ENCODE measurements at places on chromosomes 1 and 21. TPM values are rescaled to one million over a fixed set of nuclear protein-coding genes. Genes with fewer than 3 reads are reported as not detected.

Gene PODN
- not detected for total RNA-seq

Gene SEC22B
- 24.9 TPM for total RNA-seq

Gene NRDC
- 143 TPM for total RNA-seq

Gene CLCNKA
- total RNA-seq: not detected

Gene GBP7
- 0.20 TPM for total RNA-seq

DNA sequence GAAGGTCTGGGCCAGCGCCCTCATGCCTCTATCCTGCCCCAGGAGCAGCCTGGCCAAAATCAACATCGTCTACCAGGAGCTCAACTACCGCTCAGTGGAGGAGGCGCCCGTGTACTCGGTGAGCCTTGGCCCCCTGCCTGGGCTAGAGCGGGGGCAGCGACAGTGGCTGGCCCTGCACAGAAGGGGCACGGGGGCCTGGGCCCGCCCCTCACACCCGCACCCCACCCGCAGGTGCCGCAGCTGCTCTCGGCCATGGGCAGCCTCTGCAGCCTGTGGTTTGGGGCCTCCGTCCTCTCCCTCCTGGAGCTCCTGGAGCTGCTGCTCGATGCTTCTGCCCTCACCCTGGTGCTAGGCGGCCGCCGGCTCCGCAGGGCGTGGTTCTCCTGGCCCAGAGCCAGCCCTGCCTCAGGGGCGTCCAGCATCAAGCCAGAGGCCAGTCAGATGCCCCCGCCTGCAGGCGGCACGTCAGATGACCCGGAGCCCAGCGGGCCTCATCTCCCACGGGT is 10.8 kb downstream of the SCNN1D start:
- no peaks in the 10 kb centered on the region for H3K27me3 ChIP-seq
- H3K27ac ChIP-seq: no peak overlapping the region
- no peaks in the 10 kb centered on the region for H3K4me1 ChIP-seq
- H3K36me3 ChIP-seq: no peaks in the 10 kb centered on the region

DNA sequence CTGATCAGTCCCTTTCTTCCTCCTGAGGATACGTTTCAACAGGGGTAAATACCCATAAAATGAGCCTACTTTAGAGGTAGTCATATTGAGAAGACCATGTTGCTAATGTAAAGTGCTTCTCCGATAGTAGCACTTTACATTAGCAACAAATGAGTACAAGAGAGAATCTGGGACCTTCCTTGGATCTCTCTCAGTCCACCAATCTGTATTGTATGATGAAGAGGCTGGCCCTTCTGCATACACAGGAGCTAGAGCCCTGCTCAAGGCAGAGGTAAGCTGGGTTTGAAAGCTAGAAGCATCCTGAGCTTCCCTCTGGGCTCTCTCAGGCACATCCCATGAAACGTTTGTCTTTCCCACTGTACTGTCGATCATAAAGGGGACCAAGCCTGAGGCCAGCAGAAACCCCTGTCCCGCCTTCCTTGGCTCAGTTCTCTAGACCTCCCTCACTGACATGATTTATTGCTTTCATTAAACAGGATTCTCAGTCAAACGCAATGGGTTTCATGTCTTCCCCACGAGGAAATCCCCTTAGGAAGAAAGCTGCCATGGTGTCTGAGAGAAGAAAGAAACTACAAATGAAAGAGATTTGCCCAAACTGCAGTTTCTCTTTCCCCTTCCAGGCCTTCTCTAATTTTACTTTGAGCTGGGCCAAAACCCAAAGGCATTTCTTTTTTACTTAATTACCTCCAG is 62.8 kb upstream of the BCAR3 start:
- H3K27me3 ChIP-seq: no peaks in the 10 kb centered on the region
- H3K4me3 ChIP-seq: no peak overlapping the region
- no peaks in the 10 kb centered on the region for H3K36me3 ChIP-seq
- no peaks in the 10 kb centered on the region for H3K4me1 ChIP-seq

DNA sequence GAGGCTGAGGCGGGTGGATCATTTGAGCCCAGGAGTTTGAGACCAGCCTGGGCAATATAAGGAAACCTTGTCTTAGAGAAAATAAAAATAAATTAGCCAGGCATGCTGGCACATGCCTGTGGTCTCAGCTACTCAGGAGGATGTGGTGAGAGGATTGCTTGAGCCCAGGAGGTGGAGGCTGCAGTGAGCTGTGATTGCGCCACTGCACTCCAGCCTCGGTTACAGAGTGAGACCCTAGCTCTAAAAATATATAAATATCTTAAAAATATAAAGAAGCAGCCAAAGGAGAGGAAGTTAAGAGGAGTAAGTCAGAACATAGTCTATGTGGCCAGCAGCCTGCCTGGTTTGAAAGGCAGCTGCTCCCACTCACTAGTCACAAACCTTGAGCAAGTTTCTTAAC is 4.5 kb upstream of the IL10RB start:
- peaks cover 36% of the 10 kb centered on the region for H3K4me1 ChIP-seq
- peaks cover 51% of the 10 kb centered on the region for H3K36me3 ChIP-seq
- peak; percentile 69 for DNase-seq
- peak overlapping the region; percentile 60 for H3K27ac ChIP-seq
- H3K27me3 ChIP-seq: no peaks in the 10 kb centered on the region

DNA sequence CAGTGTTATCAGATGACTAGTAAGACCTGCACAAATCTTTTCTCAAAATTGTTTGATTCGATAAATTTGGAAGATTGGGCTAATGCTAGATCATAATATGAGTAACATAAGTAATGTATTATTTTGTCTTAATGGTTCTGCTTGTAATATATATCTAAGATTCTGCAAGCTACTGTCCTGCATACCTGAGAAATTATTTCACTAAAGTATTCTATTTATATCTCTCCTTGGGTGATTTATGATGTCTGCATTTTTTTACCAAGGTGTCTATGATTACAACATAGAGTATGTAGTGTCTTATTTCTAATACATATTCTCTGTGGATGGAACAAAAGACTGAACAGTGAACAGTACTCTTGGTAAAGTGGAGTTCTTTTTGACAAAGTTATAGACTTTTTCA is 166.6 kb downstream of the CLEC20A start:
- no peak overlapping the region for H3K4me3 ChIP-seq
- H3K36me3 ChIP-seq: no peaks in the 10 kb centered on the region
- H3K27ac ChIP-seq: no peak overlapping the region
- DNase-seq: no peak

GRCh38 chr21:8997011-8997440 is 1524.4 kb upstream of the TPTE start:
- H3K36me3 ChIP-seq: no peaks in the 10 kb centered on the region
- no peaks in the 10 kb centered on the region for H3K27me3 ChIP-seq
- DNase-seq: no peak
- H3K4me3 ChIP-seq: no peak overlapping the region

DNA sequence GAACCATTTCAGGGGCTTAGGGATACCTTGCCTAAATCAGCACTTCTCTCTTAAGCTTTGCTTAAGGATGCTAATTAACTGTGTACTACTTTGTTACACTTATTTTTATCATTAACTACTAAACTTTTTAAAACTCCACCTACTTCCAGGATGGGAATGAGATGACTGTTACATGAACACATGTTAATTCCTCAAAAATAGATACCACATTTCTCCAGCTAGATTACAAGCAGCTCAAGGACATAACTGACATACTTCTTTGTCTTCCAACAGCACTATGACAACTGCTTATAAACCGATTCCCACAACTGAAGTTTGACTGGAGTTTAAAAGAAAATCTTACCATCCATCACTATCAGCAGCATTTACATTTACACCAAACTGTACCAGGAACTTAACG is 53.7 kb downstream of the TP53BP2 start:
- H3K27me3 ChIP-seq: no peaks in the 10 kb centered on the region
- H3K27ac ChIP-seq: no peak overlapping the region
- no peak for DNase-seq
- peaks cover 49% of the 10 kb centered on the region for H3K36me3 ChIP-seq
- no peak overlapping the region for H3K4me3 ChIP-seq

GRCh38 chr1:169091480-169091941 is 15.0 kb upstream of the ATP1B1 start:
- H3K27me3 ChIP-seq: no peaks in the 10 kb centered on the region
- DNase-seq: no peak
- H3K4me1 ChIP-seq: no peaks in the 10 kb centered on the region
- H3K27ac ChIP-seq: no peak overlapping the region
- H3K4me3 ChIP-seq: no peak overlapping the region

- no peak overlapping the region for H3K27ac ChIP-seq
- H3K27me3 ChIP-seq: no peaks in the 10 kb centered on the region
- H3K4me3 ChIP-seq: no peak overlapping the region
- H3K4me1 ChIP-seq: no peaks in the 10 kb centered on the region
- no peaks in the 10 kb centered on the region for H3K36me3 ChIP-seq
- no peak for DNase-seq
These were observed 104.4 kb downstream of the PCBP3 start for GRCh38 chr21:45747802-45748445.

Measured in CD4-positive, CD25-positive, alpha-beta regulatory T cell (primary cell).